ENCODE measurements at places on chromosomes 7 and 10.

- no peak for DNase-seq
Observed at GRCh38 chr10:126851414-126852108, 53.7 kb upstream of the DOCK1 start.

DNA sequence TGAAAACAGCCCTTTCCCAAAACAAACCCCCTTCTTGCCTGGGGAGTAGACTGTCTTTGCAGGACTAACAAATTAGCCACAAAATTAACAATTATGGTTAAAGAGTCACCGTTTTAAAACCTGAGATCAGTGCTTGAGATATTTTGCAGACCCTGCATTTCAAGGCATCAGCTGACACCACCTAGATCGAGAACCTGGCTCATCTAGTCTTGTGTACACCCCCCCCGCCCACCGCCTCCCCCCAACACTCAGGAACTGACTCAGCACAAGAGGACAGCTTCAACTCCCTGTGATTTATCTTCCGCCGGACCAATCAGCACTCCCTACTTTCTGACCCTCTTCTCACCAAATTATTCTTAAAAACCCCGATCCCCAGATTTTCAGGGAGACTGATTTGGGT is 737.1 kb downstream of the PHTF2 start:
- no peak for DNase-seq

GRCh38 chr10:5506751-5507648 is 7.6 kb upstream of the CALML5 start:
- DNase-seq = no peak

GRCh38 chr10:46515793-46516192 is 40.7 kb downstream of the GPRIN2 start:
- DNase-seq = no peak

GRCh38 chr10:79940431-79940830 is 8.5 kb downstream of the SFTPD start:
- no peak for DNase-seq

DNA sequence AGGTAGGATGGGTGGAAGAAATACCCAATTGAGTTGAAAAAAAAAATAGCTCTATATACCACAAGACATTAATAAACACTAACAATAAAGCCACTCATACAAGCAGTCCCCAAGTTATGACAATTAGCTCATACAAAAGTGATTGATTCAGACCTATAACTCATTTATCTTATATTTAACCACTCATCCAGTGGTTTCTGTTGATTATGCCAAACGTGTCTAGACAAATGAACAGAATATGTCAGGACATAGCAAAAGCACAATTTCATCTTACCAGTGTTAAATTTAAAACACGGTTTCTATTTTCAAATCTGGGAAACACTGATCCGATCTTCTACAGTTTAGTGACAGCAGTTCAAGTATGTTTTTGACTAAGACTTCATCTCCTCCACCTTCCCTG is 17.0 kb downstream of the ABI1 start:
- DNase-seq = no peak

GRCh38 chr7:108452707-108453106 is 3.5 kb downstream of the NRCAM start:
- no peak for DNase-seq

DNA sequence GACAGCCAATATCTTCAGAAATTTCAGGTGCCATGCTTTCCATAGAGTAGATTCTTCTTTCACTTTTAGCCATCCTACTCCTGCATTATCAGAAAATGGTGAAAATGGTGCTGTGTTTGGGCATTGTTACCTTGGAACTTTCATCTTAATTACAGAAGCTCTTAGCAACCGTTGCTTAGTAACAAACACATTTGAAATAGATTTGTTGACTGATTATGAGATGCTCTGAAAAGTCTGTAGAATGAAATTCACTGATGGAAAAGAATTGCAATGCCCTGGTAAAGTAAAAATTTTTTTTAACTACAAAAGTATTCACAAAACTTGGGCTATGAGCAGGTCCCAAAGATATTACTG is 249.3 kb upstream of the NEBL start:
- no peak for DNase-seq

GRCh38 chr7:135382173-135382572 is 127.7 kb downstream of the CNOT4 start:
- DNase-seq = no peak

DNA sequence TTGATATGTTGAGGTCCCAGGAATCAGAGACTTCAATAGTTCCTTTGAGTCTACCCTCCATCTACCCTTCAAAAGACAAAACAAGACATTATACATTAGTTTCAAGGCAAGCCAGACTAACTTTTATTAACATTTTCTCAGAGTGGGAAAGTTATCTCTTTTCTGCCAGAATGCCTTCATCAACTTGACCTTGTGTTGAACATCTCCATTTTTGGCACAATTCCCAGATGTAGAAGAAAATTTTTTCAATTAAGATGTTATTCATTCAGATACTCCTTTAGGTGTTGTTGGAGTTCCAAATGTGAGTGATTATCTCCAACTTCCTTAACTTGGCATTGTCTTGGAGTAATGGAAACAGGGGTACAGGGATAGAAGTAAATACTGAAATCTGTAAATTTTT is 59.1 kb downstream of the NRF1 start:
- no peak for DNase-seq

Data from GOT3 (cell line).